ENCODE measurements at places on chromosomes 1 and 21.

DNA sequence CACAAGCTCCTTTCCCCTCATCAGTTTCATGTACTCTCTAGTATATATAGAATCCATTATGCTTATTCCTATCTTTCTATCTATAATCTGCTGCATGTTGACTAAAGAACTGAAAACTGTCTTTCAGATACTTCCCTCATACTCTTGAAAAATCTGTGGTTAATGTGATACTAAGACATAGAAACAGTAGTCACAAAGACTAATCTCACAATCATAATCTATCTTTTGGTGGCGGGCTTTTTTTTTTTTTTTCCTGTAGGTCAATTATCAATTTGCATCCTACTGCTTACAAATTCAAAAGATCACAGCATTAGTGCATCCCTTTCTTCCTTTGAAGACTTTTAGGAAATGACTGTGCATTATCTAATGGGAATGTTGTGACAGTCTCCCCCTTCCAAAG, 4.7 kb downstream of the UBR4 start:
- no peak for DNase-seq

DNA sequence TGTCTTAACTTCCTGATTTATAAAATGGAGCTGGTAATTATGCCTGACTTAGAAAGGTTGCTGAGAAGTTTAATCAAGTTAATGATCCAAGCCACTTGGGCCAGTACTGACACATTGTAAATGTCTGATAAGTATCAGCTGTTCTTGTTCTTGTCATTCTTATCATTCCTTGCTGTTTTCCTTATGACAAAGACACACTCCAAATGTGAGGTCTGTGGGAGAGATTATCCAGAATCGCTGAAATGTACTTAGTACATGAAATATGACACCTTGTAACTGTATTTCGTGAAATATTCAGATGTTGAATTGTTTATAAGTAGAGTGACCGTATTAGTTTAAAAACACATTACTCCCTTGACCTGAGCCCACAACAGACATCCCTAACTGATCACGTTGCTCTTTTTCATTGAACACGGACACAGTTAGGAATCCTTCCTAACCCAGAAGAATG, 6.1 kb downstream of the AADACL4 start:
- DNase-seq = no peak

DNA sequence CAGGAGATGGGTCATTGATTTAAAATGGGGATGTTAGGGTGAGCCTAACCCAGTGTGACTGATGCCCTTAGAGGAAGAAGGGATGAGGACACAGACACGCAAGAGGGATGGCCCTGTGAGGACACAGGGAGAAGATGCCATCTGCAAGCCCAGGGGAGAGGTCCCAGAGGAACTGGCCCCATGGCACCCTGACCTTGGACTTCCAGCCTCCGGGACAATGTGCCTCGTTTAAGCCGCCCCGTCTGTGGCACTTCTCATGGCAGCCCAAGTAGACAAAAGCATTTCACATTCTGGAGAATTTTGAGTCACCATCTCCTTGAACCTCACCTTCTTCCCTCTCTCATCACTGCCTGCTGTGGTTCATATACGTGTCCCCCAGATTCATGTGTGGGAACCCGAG, 20.1 kb upstream of the PCBP3 start:
- no peak for DNase-seq

- DNase-seq = no peak
Observed at GRCh38 chr1:9592510-9593075, 3.9 kb downstream of the TMEM201 start.

DNA sequence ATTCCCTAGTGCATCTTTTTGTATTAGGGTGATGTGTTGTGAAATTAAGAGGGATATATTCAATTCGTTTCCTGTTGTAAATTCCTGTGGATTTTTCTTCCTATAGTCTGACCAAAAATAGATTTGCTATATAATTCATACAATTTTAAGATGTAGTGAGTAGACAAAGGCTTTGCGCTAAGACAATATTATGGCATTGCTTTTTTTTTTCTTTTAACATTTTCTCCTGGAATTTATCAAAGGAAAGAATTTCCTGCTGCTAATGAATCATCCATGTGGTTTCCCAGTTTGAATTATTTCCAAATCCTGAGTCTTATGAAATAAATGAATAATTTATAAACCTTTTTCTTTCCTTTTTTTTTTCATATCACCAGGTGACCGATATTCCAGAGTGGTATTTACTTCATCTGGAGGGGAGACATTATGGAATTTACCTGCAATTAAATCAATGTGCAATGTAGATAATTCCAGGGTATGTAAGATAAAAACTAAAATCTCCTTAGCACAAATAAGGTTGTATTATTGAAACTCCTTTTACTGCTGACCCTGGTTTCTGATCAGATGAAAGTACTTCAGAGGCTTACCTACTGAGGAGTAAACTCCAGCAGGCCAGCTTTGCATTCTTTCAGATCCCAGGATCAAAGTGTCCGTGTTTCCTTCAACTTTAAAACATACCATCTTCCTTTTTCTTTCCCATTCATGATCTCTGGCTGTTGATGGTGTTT, 148.4 kb downstream of the TLR5 start:
- DNase-seq = no peak

GRCh38 chr1:40710581-40711315, 19.2 kb downstream of the NFYC start:
- no peak for DNase-seq

- DNase-seq = no peak
Observed at GRCh38 chr1:196690582-196690981, 38.7 kb downstream of the CFH start.

- DNase-seq = no peak
Observed at GRCh38 chr1:222618880-222619596, 1.1 kb downstream of the MIA3 start.

- DNase-seq = no peak
Observed at GRCh38 chr1:192735298-192735915, 73.4 kb upstream of the RGS2 start.

- DNase-seq = no peak
Observed at GRCh38 chr1:229124116-229124515, 146.8 kb upstream of the RAB4A start.

- DNase-seq = peak; percentile 42
Observed at GRCh38 chr1:205680073-205680851, at the start of gene SLC45A3. TSS of gene SLC45A3 (minus strand) at chr1:205680509. CDS start at chr1:205664656, 15,853 bp downstream.

DNA sequence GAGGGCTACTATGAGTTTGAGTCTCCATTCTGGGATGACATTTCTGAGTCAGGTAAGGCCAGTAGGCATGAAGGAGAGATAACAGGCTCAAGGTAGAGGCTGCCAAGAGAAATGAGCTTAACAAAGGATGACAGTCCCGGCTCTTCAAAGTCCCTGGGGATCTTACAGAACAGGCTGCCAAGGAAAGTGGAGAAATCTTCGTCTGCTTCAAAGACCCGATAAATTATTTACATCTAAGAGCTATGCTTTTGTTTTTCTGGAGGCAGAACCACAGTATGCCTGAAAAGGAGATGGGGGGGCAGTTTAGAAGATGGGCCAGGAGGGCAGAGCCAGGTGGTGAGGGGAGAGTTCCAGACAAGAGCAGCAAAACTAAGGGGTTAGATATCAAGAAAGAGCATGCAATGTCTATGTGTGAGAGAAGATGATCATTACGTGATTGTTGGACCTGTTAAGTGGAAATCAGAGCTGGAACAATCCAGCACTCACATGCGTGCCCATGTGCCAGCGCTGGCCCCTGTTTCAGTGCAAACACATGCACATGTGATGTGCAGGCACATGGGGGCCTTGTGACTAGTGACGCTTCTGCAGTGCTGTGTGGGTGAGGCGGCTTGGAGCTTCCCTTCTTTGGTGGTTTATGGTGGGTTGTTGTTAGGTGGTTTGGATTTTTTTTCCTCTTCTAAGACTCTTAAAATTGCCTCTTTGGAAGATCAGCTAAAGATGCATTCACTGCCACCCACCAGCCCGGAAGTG, 25.7 kb downstream of the CAMK1G start:
- peak; percentile 82 for DNase-seq

GRCh38 chr1:55316502-55316901, 101.3 kb upstream of the USP24 start:
- no peak for DNase-seq

DNA sequence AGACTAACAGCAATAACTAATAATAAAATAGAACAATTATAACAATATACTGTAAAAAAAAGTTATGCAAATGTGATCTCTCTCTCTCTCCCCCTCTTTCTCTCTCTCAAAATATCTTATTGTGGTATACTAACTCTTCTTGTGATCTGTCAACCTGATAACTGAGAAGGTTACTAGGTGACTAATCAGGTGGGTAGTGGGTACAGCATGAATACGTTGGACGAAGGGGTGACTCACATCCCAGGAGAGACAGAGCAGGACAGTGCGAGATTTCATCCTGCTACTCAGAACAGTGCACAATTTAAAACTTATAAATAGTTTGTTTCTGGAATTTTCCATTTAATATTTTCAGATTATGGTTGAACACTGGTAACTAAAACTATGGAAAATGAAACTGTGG, 257.5 kb downstream of the LRRC40 start:
- no peak for DNase-seq

- DNase-seq = no peak
Observed at GRCh38 chr1:162168261-162168660, 98.8 kb downstream of the NOS1AP start.

- no peak for DNase-seq
Observed at GRCh38 chr1:67580691-67581403, 104.2 kb upstream of the GADD45A start.

GRCh38 chr1:2269193-2269921, 41.2 kb downstream of the SKI start:
- no peak for DNase-seq

- DNase-seq = no peak
Observed at GRCh38 chr1:180954801-180955165, 42.1 kb downstream of the KIAA1614 start.

GRCh38 chr1:212488436-212489283, 55.9 kb downstream of the NENF start:
- peak; percentile 95 for DNase-seq

- no peak for DNase-seq
Observed at GRCh38 chr1:53543778-53544695, 84.8 kb downstream of the DMRTB1 start.

DNA sequence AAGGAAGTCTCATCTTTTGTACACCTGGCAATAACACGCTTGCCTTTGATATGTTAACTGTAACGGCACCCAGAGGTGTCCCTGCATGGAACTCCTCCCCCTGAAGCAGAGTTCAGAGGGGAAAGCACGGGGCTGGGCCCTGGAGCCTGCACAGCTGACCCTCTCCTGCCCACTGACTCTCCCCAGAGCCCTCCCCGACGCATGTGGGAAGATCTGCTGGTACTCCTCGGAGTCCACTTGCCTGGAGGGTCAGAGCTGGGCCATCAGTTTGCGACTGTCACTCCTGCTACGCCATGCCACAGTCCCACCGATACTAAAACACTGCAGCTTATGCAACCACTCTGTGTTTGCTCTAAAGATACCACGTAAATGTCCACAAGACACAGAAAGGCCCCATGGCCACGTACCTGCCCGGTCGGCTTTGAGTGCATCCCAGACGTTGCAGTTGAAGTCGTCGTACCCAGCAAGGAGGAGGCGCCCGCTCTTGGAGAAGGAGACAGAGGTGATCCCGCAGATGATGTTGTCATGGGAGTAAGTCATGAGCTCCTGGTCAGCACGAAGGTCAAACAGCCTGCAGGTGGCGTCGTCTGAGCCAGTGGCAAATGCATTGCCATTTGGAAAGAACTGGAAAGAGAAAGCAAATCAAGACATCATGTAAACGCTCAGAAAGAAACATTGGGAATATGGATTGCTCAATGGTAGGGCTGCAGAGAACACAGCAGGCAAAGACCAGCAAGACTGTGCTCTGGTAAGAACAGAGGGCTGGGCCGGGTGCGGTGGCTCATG, 10.6 kb upstream of the NADK start:
- peak; percentile 29 for DNase-seq

- DNase-seq = no peak
Observed at GRCh38 chr1:201259476-201260235, 23.6 kb upstream of the PKP1 start.

DNA sequence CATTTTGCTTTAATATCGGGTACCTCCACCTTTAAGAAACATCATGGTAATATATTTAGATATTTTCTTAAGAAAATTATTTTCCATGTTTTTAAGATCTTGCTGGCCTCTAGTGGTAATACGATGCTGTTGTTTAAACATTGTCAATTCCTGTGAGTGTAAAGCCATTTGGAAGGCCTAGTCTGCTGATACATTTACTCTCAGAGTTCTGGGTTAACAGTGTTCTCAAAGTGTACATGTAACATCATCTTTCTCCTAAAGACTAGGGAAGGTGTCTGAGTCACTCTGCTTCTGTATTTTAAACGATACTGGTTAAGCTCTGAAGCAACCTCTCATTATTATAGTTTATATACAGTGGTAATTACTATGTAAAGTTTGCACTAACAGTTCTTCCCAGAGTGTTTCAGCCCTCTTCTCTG, 189.1 kb downstream of the RASAL2 start:
- DNase-seq = peak; percentile 71

DNA sequence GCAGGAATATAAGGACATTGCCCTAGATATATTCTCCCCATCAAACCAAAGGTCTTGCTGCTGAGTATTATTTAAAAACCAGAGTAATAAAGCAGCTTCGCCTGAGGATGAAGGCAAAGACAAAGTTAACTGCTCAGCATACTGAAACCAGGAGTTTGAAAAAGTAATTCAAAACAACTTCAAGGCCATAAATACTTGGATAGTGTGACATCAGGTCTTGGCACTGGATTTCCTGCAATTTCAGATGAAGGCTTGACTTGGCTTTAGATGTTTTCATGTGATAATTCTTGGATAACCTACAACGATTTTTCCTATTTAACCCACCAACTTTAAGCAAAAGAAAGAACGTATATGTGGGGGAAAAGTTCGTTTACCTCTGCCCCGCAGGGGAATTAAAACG, 10.6 kb downstream of the SOD1 start:
- no peak for DNase-seq

- DNase-seq = peak; percentile 16
Observed at GRCh38 chr21:26506956-26507355, 66.1 kb downstream of the CYYR1 start.
